Activated B cell treated with CpG ODN at 0.5 μM for 24 hours (primary cell): ENCODE measurements at places on chromosomes 4 and X. TPM values are rescaled to one million over a fixed set of nuclear protein-coding genes. Genes with fewer than 3 reads are reported as not detected.

Gene IKBKG
- total RNA-seq: 52.9 and 61.1 TPM in 2 replicates

Gene F11
- total RNA-seq: not detected in 2 replicates

Gene ASMTL
- 49.2 and 52.1 TPM in 2 replicates for total RNA-seq

Gene ADGRG4
- not detected in 2 replicates for total RNA-seq

Gene GYPB
- not detected in 2 replicates for total RNA-seq

Gene ALB
- not detected in 2 replicates for total RNA-seq

Gene IL13RA2
- total RNA-seq: not detected in 2 replicates

Gene CORIN
- total RNA-seq: not detected in 2 replicates

Gene SYN1
- total RNA-seq: not detected in 2 replicates

Gene DUSP9
- total RNA-seq: 0.10 TPM in 1 of 2 replicates, not detected in the other

Gene WAS
- total RNA-seq: 101 and 102 TPM in 2 replicates

Gene CENPE
- 2.4 and 2.5 TPM in 2 replicates for total RNA-seq

Gene PRDM8
- total RNA-seq: 9.0 and 11.6 TPM in 2 replicates

Gene HPSE
- total RNA-seq: 1.5 TPM in 2 replicates

Gene SMC1A
- 75.8 and 84.0 TPM in 2 replicates for total RNA-seq
